ENCODE measurements at places on chromosomes 7 and 10.

- DNase-seq = no peak
Measured at GRCh38 chr7:50661345-50662040, 96.3 kb upstream of the DDC start.

DNA sequence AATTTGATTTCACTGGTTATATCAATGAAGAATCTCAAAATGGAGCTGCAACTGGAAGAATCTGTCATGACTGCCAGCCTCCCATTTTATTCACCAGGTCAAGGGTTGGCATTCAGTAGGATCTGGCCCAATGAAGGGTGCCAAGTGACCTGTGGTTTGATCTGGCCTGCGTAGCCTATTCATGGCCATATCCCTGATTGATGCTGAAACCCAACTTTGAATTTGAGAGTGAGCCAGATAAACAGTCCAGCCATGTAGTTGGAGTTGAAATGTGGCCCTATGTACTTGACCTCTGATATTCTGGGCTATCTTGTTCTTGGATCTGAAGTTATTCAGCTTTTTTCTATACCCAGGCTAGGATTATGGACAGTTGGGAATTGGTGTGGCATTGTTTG is 1.5 kb downstream of the MKLN1 start:
- DNase-seq = no peak

- no peak for DNase-seq
Measured at GRCh38 chr7:80732630-80733029, 94.2 kb downstream of the CD36 start.

GRCh38 chr7:80900583-80901576 is 18.0 kb downstream of the SEMA3C start:
- peak; percentile 33 for DNase-seq

GRCh38 chr10:61844116-61844822 is 57.2 kb upstream of the ARID5B start:
- DNase-seq = no peak

- no peak for DNase-seq
Measured at GRCh38 chr10:103929381-103929921, 11.5 kb upstream of the STN1 start.

DNA sequence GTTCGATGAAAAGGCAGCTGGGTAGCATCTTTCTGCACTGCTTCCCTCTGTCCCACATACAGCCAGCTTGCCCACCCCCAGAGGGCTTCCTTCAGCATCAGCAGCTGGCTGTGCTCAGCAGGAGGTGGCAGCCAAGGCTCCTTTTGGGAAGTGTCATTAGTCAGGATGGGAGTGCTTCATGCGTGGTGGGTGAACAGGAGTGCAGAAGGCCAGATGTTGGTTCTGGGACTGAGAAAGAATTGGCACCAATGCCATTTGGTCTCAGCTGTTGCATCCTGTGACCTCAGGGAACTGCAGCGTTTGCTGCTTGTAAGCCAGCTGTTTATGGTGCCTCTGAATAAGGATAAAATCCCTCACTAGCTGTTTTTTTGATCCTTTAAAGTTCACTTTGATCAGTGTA is 131.1 kb upstream of the SORCS3 start:
- no peak for DNase-seq

- DNase-seq = no peak
Measured at GRCh38 chr7:134899729-134900128, 86.6 kb upstream of the AGBL3 start.

- DNase-seq = no peak
Measured at GRCh38 chr10:77626266-77626935, 11.2 kb downstream of the KCNMA1 start.

GRCh38 chr7:85452674-85453073 is 265.8 kb upstream of the SEMA3D start:
- no peak for DNase-seq

GRCh38 chr7:146683439-146683838 is 566.8 kb downstream of the CNTNAP2 start:
- no peak for DNase-seq

DNA sequence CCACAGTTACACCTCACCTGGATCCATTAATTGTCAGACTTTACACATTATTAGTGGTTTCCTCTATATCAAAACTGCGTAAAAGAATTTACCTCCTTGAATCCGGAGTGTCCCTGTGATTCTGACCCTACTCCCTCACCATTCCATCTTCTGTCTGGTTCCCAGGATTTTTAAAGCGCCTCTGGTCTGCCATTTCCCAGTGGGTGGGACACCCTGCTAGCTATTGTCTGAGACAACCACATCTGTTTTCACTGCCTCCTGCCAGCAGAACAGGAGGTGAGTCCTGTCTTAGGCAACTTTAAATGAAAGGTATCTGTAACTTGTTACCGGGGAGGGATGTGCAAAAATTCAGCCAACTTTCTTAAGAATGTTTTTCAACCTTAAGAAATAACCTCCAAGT is 2.3 kb downstream of the MACROH2A2 start:
- no peak for DNase-seq

Measured in AG20443 (cell line).